ENCODE measurements at places on chromosomes 4 and X.

- no peak for DNase-seq
These were observed 42.1 kb upstream of the ANKRD50 start for GRCh38 chr4:124754681-124755080.

GRCh38 chr4:112358952-112359749, 62.0 kb downstream of the ALPK1 start:
- DNase-seq = no peak

- DNase-seq = no peak
These were observed 11.1 kb downstream of the SASH3 start for GRCh38 chrX:129790808-129791207.

DNA sequence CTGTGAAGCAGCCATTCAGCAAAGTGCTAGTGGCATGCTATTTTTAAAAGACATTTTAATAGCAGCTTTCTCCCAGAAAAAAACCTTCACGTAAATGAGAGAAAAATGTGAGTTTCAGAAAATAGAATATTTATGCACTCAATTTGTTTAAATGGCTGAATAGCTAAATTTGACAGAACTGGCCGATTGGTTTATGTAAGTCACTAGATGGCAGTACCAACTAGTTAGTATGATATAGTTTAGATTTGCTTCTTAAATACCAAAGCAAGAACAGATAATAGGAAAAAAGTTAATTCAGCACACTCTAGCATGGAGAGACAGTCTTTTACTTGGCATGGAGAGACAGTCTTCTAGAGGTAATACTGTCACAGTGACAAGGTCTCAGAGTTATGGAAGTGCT, 250.1 kb downstream of the SNCA start:
- no peak for DNase-seq

Measured in activated CD4-positive, alpha-beta T cell treated with anti-CD3 and anti-CD28 coated beads for 48 hours (primary cell).